Activated naive CD4-positive, alpha-beta T cell (primary cell): ENCODE measurements at places on chromosomes 2 and 18.

DNA sequence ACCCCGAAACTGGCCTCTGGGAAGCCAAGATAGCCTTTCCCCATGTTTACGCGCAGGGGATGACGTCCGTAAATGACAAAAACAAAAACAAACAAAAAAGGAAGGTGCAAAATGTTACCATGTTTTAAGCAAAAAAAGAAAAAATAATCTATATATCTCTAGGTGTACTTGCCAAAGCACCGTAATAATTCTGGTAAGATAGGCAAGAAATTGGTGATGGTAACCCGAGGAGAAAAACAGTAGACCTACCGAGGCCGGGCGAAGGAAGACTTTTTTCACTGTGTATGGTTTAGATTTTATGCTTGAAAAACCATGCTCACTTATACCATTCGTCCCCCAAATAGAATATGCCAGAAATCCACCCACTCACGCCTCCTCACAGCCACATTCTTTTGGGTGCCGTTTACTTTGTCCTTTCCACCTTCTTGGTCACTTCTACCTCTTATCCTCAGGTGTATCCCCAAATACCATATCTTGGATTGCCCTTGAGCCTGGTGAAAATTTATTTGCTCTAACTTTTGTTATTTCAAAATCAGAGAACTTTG lies 8.0 kb downstream of the GATA6 start:
- no peak for DNase-seq

GRCh38 chr2:85959826-85960225 lies 71.0 kb upstream of the ST3GAL5 start:
- no peak for DNase-seq

- no peak for DNase-seq
Observed at GRCh38 chr18:24915547-24915946, 436.4 kb downstream of the ZNF521 start.

DNA sequence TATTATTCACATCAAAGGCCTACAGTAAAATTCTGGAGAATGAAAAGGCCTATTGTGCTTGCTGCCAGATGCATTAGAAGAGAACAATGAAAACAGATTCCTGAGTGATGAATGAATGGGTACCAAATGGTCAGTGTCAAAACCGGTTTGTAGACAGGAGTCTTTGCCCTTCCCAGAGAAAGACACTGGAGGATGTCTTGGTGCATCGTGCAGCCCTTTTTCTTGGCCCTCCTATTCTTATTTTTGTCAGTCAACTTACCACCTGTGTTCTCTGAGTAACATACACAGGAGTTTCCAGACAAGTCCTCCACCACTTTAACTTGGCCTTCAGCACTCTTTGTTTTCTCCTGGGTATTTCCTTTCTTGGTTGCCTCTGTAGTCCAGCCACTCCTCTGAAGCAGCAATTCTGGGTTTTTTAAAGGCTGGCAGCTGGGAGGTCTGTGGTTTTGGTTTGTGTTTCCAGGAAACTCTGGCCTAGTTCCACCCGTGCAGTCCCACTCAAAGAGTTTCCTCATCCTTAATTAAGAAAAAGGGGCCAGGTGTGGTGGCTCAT lies 29.4 kb downstream of the PSTPIP2 start:
- no peak for DNase-seq

GRCh38 chr2:208006337-208006736 lies 19.0 kb downstream of the PLEKHM3 start:
- no peak for DNase-seq

- no peak for DNase-seq
Observed at GRCh38 chr2:70916291-70916690, 19.4 kb upstream of the ATP6V1B1 start.

- DNase-seq, result no peak
Observed at GRCh38 chr2:65358678-65359400, 73.6 kb downstream of the SPRED2 start.

DNA sequence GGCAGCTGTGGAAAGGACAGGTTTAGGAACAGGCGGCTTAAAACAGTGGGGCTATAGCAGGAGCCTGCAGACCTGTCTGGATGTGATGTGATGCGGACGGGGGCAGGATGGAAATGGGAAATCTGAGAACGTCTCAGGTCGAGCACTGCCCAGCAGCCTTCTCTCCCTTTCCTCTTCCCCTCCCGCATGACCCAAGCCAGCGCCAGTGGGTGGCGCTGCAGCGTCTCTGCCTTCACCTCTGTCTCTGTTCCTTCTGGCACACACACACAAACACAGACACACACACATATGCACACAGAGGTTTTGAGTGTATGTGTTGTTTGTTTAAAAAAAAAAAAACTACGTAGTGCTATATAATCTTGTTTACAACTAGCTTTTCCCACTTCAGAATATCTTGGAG lies 82.0 kb upstream of the SLC66A3 start:
- no peak for DNase-seq

- DNase-seq, result no peak
Observed at GRCh38 chr2:36708041-36708741, 11.7 kb downstream of the VIT start.

DNA sequence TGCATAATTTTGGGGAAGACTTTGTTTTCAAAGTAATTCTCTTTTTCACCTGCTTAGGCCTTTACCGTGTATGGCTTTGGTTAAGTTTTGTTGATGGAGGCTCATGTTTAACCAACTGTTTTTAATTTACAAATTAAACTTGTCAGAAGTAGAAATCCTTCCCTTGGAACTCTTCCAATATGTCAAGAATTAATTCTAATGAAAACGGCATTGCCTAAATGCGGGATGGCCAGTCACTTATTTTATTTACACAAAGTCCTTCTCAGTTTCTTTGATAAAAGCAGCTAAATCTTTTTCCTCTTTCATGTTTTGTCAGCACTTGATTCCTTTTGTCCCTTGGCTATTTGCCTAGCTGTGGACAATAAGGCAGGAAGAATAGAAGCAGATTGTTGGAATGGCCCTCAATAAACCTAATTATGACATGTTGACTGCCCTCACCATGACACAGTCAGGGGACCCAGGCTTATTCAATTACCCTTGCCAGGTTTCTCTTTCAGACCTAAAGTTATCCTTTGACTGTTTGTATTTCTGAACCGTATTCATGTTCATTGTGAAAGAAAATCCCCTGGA lies 26.3 kb downstream of the PAX3 start:
- DNase-seq, result no peak

DNA sequence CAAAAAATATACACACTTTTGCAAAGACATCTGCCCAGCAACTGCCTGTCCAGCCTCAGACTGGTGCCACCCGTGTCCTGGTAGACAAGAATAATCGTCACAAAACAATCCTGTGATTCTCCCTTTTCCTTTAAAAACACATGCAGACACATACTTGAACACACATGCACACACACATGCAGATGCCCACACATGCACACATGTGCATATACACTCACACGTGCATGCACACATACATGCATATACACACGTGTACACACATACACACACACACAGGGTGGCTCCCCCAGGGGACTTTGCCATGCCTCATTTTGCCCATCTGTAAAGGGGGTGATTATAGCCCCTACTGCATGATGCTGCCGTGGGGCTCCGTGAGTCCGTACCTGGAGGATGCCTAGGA lies 24.9 kb upstream of the ALPP start:
- DNase-seq, result no peak

- DNase-seq, result no peak
Observed at GRCh38 chr2:128817171-128817570, 498.5 kb upstream of the HS6ST1 start.

DNA sequence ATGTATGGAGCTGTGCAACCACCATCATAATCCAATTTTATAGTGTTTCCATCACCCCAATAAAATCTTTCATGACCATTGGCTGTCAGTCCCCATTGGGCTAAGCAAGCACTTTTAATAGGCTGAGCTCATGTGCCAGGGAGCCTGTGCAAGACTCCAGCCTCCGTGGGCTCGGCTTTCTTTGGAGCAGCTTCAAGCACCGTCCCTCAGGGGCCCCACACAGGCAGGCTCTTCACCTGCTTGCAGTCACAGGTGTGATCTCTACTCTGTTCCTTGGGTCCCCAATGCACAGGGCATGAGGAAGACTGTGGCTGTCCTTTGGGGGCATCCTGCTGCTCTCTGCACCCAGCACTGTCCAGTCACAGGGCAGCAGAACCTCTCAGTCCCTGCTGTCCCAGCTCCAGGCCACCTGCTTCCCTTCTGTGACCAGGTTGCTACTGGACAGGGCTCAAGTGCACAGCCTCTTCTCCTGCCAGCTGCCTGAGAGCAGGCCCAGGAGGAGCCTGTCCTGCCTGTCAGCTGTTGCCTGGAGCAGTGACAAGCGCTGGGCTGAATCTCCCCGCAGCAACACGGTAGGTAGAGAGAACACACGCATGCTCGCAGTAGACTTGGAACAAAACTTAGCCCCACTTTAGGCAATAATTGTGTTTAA lies 40.7 kb upstream of the TMEM131 start:
- DNase-seq, result no peak

- no peak for DNase-seq
Observed at GRCh38 chr2:16288371-16289112, 348.2 kb downstream of the MYCN start.

DNA sequence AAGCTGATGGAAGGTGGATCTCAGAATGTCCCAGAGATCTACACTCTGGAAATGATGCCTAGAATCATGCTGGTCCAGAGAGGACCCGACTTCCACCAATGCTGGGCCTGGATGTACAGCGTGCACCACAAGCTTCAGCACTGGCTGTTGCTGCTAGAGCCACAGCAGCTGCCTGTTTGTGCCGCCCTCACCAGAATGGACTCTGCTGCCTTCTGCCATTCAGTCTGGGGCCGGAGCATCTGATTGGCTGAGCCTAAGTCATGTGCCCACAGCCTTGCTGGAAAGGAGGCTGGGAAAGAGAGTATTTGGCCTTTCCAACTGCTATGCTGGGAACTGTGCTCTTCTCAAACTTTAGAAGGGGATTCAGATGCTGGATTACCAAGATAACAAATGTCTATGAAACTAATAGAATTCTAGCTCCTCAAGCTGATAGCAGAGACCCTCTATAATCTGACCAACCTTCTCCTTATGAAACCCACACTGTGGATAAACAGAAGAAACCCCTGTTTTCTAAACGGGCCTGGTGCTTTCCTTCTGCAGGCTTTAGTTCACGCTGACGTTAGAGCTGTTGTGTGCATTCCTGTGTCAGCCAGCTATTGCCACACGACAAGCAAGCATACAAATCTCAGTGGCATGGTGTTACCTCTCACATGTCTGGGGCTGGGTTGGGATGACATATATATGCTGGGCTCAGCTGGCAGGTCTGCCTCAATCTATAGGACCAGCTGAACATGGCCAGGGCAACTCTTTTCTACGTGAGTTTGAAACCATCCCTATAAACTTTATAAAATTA lies 4.1 kb upstream of the LOXHD1 start:
- no peak for DNase-seq

DNA sequence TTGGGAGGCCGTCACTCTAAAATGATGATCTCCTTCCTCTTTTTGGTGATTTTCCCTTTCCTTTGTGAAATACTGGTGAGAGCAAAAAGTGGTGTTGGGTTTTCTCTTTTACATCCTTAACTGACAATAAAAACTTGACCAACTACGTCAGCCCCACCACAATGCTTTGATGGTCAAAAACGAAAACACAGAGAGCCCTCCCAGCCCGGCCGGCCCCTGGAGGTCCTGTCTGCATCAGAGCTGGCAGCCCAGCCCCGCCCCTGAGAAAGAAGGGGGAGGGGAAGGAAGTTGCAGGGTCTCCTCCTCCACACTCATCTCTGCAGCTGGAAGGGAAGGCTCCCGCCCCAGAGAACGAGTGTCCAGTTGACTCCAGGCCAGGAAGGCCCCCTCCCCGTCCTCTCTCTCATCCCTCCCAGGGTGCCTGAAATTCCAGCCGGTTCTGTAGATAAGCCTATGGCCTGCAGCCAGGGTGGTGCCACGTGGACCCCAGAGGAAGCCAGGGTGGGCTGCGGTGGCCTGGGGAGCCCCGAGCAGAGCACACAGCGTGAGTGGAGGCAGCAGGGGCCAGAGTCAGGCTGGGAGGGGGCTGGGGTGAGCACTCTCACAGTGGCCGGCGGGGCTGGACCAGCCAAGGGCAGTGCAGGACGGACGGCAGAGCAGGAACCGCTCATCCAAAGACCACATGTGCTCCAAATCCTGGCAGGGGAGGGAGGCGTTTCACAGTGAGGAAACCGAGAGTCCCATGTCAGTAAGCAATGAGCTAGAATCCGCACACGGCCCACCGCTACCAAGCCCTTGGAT lies 19.8 kb downstream of the BIN1 start:
- DNase-seq, result no peak

DNA sequence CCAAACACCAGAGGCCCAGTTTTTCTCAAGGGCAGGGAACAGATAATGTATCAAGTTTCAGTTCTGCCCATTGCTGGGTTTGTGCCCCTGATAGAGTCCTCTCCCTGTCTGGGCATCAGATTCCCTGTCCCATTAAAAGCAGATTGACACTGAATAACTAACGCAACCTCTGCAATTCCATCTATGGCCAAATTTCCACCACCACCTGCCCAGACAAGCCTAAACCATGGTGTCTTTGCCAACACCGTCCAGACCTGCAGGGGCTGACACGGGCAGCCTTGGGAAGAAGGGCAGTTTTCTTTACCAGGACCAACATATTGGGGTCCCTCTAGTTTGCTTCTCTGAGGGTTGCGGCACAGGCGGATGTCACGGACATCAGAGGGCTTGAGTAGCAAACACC lies 26.4 kb upstream of the PAX8 start:
- no peak for DNase-seq

DNA sequence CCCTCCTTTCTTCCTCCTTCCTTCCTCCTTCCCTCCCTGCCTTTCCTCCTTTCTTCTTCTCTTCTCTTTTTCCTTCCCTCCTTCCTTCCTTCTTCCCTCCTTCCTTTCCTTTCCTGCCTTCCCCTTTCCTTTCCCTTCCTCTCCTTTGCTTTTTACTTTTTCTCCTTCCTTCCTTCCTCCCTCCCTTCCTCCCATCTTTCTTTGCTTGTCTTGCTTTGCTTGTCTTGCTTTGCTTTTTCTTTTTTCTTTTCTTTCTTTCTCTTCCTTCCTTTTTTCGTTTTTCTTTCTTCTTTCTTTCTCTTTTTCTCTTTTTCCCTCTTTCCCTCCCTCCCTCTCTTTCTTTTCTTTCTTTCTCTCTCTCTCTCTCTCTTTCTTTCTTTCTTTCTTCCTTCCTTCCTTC lies 113.0 kb downstream of the NYAP2 start:
- no peak for DNase-seq

- DNase-seq, result no peak
Observed at GRCh38 chr18:57805117-57805516, 2.0 kb upstream of the ATP8B1 start.

GRCh38 chr2:142822190-142822589 lies 55.3 kb upstream of the KYNU start:
- DNase-seq, result no peak

GRCh38 chr18:23569299-23570063 lies 16.8 kb downstream of the NPC1 start:
- DNase-seq, result no peak

GRCh38 chr2:64854773-64855237 lies 134.4 kb upstream of the SLC1A4 start:
- DNase-seq, result no peak

GRCh38 chr2:88329815-88330603 lies 122.5 kb downstream of the FOXI3 start:
- DNase-seq, result no peak

DNA sequence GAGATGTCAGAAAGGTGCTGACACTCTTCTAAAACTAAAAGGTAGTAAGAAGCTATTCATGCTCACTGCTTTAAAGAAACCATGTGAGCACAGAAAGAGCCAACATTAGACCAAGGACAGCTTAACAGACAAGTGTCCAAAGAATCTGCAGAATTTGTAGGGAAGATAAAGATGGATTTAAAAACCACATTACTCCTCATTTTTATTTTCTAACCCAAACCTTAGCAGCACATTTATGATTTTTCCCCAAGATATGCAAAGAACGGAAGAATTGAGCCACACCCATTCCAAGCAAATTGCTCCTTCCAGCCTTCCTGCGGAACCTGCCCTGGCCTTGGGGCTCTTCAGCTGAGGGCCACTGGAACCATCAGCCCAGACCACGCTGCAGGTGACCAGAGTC lies 26.9 kb downstream of the MBP start:
- no peak for DNase-seq
